ENCODE measurements at places on chromosomes 4 and X.
A peak's percentile ranks its signal among the peaks of the same experiment; 100 is the strongest.

GRCh38 chr4:143256456-143256855 is 71.7 kb downstream of the USP38 start:
- DNase-seq, result no peak

DNA sequence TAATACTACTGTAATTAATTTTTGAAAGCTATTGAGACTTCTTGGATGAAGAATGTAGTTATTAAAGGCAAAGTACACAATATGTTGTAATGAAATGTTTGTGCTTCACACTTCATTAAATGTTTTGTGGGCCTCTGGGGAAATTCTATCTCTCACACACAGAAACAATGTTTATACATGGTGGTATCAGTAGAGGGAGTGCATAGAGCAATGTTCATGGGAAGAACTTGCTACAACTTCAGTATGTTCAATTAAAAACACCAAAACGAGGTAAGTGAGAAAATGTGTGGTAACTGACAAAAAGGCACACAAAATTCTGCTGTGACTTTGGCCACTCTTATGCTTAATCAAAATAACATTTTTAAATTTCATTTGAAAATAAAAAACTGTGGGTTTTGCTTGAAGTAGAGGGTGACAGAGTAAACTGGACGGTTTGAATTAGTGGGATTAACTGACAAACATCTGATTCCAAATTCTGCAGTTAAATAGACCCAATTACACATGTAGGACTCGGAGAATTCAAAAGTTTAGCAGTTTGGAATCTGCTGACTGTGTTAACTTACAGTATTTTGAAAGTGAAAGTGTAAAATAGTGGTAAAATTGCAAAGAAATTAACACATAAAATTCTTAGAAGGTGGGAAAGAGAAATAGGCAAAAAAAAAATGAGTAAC is 111.4 kb upstream of the TTC29 start:
- DNase-seq, result no peak

DNA sequence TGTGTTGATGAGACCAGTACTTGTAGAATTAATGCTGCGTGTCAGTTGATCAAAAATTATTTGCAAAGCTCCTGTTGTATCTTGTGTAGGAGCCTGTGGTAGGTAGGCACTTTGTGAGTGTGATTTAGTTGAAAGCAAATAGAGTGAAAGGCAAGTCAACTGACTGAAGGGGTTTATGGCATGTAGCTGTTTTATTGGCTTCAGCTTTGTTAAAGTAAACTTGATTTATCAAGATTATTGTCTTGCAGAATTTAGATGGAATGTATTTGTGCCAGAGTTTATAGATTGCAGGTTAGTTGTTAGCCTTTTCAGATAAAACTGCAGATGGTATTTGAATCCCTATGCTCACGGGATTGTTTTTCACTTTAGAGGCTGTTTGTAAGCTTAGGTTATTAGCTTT is 128.0 kb downstream of the FRAS1 start:
- DNase-seq, result no peak

DNA sequence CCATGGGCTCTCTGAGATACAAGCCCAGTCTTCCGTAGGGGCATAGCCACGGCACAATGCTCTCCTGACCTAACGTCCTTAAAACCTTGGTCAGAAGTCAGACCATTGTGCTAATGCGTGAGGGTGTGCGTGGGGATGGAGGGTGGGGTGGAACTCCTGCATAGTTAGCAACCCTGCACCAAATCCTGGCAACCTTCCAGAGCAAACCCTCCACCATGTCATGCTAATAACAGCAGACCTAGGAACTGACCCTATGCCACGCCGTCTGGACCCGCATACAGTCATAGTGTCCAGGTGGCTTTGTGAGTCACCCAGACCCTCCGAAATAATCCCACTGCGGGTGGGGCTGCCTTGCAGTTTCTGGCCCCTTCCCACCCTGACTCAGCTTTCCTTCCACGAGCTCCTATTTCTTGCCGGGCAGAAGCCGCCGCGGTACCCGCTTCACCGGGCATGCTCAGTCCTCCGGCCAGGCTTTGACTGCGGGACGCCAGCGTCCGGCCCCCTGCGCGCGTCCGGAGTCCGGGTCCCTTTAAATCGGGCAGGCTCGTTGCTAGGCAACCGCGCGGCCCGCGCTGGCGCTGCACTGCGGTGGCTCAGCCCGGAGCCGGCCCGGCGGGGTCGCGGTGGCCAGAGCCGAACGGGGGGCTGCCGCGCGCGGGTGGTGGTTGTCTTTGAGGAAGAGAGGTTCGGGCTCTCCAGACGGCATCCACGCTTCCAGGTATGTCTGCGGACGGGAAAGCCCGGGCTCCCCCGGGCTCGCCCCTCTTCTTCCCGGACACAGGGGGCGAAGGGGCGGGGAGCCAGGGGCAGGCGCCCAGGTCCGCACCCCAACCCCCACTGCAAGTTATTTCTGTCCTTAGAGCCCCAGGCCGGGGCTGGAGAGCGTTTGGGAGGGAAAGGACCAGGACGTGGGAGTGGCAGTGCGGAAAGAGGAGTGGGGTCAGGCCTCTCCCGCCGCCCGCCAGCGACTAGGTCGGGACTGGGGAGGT is at the start of gene CCDC160:
CCDC160 (plus strand) TSS at position 557 of the 989 bp plus-strand sequence. CDS start 7,619 bp downstream, outside the sequence.
- DNase-seq, result no peak

DNA sequence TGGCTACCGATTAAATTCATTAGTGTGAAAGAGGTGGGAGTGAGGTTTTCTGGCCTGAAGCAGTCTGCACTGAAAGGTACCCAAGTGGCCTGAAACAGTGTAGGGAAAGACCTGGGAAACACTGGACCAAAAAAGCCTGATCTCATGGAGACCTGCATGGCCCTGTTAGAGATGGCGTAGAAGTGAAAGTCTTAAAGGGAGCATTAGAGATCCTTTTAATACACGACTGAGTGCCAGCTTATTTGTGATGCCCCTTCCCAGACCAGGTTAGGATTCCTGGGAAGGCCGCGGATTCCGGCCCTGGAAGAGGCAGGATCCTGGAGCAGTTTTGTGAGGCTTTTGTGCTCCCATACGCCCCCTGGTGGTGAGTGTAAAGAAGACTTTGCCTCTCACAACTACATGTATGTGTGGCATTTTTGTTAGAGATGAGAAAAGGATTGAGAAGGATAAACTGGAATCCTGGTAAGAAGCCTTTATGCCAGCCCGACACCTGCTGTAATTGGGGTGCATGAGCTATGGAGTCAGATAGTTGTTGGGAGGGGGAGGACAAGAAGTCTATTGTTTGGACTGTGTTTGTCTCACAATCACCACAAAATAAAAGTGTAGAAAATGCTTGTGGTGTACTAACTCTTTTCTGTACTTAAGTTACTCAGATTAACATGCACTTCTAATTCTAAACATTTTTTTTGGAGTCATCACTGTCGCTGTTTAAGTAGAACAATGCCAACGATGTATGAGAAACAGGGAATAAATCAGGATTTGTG is 54.0 kb downstream of the JADE1 start:
- DNase-seq, result peak; percentile 41

DNA sequence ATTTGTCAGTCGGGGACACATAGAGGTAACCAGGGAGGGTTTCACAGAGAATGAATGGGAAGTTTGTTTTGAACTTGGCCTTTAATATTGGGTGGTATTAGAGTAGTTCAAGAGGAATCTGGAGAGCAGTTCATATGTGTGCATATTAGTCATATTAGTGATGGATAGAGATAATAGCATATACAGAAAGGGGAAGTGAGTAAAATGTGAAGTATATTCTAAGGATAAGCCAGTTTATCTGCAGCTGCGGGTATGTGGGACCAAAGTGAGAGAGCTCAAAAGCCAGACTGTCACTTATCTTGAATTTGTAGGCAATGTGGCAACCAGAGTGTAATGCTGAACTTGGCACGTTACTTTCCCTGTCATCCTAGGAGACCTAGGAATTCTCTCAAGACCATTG is 169.9 kb downstream of the AFF2 start:
- DNase-seq, result no peak

- DNase-seq, result no peak
Observed at GRCh38 chr4:134117392-134118183, 84.0 kb downstream of the PABPC4L start.

- DNase-seq, result peak; percentile 18
Observed at GRCh38 chrX:56233682-56234081, 1.5 kb downstream of the KLF8 start.

DNA sequence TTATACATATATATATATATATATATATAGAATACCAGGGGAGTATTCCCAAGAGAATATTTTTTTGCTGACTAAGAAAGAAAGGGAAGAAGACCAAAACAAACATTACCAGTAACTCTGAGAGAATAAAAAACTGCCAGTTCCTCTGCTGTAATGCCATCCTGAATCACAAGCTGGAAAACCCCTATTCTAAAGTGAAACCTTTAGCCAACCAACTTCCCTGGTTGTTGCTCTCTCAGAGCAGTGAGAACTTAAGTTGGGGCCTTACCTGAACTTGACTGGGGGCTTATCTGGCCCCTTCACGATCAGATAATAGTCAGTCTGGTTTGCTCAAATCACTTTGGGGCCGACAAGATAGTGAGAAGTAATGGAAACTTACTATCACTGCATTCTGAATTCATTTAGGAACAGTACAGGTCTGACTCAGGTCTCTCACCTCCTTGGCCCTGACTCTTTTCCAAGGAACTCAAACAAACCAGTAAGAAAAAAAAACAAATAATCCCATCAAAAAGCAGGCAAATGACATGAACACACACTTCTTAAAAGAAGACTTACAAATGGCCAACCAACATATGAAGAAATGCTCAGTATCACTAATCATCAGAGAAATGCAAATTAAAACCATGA is 62.5 kb downstream of the CD40LG start:
- no peak for DNase-seq

- no peak for DNase-seq
Observed at GRCh38 chr4:79913581-79913980, 159.4 kb downstream of the ANTXR2 start.

DNA sequence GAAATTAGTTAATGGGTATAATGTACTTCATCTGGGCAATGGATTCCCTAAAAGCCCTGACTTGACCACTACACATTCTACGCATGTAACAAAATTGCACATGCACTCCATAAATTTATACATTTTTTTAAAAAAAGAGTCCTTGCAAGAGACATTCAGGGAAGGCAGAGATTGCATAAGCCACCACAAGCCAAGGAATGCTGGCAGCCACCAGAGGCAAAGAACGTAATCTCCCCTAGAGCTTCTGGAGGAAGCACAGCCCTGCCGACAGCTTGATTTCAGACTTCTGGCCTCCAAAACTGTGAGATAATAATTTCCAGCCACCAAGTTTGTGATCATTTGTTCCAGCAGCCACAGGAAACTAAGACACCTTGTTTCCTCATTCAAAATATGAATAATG is 185.6 kb upstream of the GALNT7 start:
- DNase-seq, result no peak

DNA sequence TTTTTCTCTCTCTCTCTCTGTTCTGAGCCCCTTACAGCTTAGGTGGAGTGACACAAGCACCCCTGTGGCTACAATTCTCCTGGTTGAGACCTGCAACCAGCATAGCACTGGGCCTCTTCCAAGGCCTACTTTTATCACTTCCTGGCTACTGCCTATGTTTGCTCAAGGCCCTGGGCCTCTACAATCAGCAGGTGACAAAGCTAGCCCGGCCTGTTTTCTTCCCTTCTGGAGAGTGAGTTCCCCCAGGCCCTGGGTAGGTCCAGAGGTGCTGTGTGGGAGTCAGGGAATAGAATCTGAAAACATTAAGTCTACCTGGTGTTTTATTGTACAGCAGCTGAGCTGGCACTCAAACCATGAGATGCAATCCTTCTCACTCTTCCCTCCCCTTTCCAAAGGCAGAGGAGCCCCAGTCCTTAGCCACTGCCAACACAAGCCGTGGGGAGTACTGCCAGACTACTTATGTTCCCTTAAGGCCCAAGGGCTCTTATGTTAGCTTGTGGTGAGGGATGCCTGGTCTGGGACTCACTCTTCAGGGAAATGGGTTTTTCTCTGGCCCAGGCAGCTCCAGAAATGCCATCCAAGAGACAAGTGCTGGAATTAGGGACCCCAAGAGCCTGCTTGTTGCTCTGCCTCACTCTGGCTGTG is 23.8 kb upstream of the MAGEC3 start:
- DNase-seq, result no peak

- peak; percentile 8 for DNase-seq
Observed at GRCh38 chrX:64842492-64842891, 133.8 kb downstream of the ZC4H2 start.

DNA sequence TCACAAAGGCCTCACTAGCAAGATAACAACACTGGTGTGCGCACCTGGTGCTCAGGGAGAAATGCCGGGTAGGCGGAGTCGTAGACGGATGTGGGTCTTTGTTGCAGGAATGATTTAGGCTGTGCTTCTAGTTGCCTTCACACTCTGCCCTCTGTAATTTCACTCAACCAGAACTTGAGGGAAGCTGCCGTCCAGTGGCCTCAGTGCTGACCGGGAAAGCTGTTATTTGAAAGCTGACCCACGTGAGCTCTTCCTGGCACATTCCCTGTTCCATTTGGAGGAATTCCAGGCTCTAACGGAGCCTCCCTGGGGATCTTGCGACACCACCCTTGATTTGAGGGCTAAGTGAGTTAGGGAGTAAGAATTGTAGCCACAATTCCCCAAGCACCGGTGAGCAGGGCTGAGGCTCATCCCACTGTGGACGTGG is 15.9 kb downstream of the SH3TC1 start:
- no peak for DNase-seq

DNA sequence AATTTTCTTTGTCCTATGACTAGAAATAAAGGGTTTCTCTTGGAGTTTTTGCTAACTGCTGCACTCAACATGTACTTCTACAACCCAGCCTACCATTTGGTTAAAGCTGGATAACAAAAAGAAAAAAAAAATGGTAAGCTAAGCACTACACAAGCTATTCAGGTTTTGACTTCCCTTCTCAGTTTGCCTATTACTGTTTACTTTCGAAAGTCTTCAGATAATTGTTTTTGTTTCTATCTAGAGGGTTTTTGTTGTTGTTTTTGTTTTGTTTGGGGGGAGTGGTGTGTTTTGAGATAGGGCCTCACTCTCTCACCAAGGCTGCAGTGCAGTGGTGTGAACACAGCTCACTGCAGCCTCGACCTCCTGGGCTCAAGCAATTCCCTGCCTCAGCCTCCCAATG is 46.6 kb downstream of the CLOCK start:
- DNase-seq, result no peak

- no peak for DNase-seq
Observed at GRCh38 chr4:56674984-56675383, 6.1 kb downstream of the HOPX start.

DNA sequence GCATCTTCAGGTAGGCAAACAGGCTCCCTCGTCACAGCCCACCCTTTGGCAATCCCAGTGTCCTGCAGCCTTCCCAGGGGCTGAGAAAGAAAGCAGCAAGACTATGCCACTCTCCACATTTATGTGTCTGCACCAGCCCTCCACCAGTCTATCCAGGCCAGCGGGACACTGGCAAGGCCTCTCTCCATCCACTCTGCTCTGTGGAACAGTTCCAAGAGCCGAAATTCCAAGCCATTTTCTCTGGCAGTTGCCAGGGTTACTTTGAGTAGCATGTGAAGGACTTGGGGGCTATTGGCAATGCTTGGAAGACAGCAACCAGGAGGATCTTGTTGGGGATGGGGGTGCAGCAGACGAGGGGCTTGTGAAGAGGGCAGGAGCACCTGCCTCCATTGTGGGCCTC is 52.1 kb downstream of the TSC22D3 start:
- DNase-seq, result no peak

- DNase-seq, result no peak
Observed at GRCh38 chr4:1155314-1155713, 17.1 kb downstream of the SPON2 start.

- no peak for DNase-seq
Observed at GRCh38 chr4:114036426-114036825, 57.0 kb upstream of the ARSJ start.

All from activated T-helper 2 cell treated with anti-CD3 and anti-CD28 coated beads, Interferon-gamma antibody, Interleukin-2, Interleukin-4, amounts not matched to agents 10 μg/mL and 5 μg/mL and 100 μg/mL, durations not matched to agents 14 hours and 24 hours and 36 hours (primary cell).